ENCODE measurements at places on chromosomes 7 and 10.

- DNase-seq = no peak
These were observed 4.4 kb downstream of the WDR91 start for GRCh38 chr7:135206941-135207391.

DNA sequence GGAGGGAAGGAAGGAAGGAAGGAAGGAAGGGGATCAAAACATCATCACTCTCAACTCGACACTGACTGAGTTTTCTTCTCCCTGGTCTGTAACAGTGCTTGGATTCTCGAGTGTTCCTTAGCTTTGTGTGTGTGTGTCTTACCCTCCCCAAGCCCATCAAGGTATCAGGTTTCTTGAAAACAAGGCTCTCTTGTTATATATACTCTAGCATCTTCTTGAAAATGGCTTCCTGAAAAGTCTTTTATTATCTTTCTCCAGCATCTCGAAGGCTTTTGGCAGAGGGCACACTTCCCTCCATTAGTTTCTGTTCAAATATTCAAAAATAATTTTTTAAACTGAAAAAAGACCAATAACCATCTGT lies 13.4 kb downstream of the SERPINE1 start:
- DNase-seq = no peak

GRCh38 chr7:108497082-108497725 lies 28.7 kb downstream of the PNPLA8 start:
- DNase-seq = peak; percentile 79

DNA sequence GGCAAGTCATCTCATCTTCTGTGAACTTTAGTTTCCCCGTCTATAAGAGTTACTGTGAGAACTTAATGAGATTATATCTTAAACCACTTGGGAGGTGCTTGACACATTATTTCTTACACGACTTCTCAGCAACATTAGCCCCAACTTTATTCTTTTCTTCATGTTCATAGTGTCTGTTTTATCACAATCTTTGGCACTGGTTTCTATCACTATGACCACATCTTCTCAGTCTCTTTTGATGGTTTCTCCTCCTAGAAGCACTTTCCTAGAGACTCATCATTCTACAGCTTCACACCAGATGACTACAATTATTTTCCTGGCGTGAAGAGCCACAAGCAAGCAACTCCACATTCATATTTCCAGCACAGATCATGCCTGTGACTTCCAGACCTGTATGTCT lies 26.5 kb upstream of the BET1 start:
- DNase-seq = no peak

- DNase-seq = no peak
These were observed 176.4 kb downstream of the AHR start for GRCh38 chr7:17474724-17475344.

DNA sequence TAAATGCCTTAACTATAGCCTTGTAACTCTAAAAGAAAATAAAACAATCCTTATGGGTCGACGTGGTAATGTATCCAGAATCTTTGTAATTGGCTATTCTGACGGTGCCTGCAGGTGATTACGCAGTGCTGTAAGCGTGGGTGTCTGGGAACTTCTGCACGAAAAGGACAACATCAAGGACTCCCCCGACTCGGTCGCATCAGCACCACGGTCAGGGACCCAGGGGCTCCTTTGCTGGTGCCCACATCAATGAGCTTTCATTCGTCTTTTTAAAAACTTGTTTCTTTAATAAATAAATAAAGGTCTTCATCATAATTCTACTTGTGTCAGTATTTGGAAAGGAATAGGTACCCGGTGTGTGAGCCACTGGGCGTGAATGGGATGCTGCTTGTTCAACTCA lies 13.2 kb downstream of the MKI67 start:
- DNase-seq = no peak

- no peak for DNase-seq
These were observed 295.6 kb downstream of the PTPRN2 start for GRCh38 chr7:158291998-158292397.

Measured in DMS79 treated with DMSO at 0.1 percent for 48 hours (cell line).